ENCODE measurements at places on chromosomes 4 and X.

GRCh38 chr4:177974461-177974860 lies 532.2 kb upstream of the AGA start:
- no peak for DNase-seq

DNA sequence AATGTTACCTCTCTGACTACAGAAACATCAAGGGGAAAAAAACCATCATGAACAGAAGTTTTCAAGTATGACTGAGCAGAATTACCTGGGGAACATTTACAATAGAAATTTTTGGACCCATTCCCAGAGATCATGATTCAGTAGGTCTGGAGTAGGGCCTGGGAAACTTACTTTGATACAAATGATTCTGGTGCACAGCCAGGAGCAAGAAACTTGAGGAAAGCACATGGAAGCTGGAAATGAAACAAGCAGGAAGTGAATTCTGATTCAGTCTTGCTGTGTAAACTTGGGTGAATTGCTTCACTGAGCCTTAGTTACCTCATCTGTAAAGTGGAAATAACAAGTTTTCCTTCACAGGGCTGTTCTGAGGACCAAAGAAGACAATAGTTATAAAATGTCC lies 192.5 kb upstream of the TAPT1 start:
- no peak for DNase-seq

GRCh38 chr4:109977854-109978501 lies 65.3 kb downstream of the EGF start:
- no peak for DNase-seq

DNA sequence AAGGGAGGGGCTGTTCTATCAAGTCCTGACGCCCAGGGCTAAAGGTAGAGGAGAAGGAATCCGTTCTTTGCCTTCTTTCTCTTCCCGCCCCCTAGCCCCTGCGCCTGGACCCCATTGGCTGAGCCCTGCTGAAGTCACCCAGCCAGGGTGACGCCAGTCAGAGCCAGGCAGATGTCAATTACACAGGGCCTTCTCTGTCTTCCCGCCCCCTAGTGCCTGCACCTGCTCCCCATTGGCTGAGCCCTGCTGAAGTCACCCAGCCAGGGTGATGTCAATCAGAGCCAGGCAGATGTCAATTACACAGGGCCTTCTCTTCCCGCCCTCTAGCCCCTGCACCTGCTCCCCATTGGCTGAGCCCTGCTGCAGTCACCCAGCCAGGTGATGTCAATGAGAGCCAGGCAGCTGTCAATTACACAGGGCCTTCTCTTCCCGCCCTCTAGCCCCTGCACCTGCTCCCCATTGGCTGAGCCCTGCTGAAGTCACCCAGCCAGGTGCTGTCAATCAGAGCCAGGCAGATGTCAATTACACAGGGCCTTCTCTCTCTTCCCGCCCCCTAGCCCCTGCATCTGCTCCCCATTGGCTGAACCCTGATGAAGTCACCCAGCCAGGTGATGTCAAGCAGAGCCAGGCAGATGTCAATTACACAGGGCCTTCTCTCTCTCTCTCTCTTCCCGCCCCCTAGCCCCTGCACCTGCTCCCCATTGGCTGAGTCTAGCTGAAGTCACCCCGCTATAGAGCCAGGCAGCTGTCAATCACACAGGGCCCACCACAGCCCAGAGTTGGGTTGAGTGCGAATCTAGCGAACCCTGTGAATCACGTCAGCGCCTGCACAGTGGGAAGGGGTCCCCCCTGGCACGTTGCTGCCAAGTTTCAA lies 46.4 kb downstream of the ASMT start:
- peak; percentile 48 for DNase-seq

Data from activated gamma-delta T cell (primary cell).